ENCODE measurements at places on chromosomes 1 and 21.

DNA sequence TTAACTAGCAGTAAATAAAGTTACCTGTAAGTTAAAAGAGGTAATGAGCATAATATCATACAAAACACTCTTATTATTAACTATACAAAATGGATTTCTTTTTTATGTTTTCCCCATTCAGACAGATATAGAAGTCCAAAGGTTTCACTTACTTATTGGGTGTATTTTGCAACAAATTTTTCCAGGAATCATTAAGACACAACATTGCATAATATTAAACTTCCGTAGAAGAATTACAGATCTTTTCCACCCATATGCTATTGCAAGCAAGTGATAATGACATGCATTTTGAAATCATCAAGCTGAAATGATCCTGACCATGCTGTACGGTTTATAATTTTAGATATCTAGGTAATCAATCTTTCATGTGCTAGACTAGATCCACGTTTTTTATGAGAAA, 957.0 kb downstream of the NCAM2 start:
- no peak for DNase-seq

DNA sequence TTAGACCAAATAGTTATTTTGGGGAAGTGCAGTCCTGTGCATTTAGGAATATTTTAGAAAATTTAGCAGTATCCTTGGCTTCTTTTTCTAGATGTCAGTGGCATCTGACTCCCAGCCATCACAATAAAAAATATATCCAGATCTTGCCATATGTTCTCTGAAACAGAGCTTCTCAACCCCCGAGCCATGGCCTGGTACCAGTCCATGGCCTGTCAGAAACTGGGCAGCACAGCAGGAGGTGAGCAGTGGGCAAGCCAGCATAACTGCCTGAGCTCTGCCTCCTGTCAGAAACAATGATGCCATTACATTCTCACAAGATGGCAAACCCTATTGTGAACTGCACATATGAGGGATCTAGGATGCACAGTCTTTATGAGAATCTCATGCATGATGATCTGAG, 480.0 kb downstream of the LRRIQ3 start:
- DNase-seq = no peak

DNA sequence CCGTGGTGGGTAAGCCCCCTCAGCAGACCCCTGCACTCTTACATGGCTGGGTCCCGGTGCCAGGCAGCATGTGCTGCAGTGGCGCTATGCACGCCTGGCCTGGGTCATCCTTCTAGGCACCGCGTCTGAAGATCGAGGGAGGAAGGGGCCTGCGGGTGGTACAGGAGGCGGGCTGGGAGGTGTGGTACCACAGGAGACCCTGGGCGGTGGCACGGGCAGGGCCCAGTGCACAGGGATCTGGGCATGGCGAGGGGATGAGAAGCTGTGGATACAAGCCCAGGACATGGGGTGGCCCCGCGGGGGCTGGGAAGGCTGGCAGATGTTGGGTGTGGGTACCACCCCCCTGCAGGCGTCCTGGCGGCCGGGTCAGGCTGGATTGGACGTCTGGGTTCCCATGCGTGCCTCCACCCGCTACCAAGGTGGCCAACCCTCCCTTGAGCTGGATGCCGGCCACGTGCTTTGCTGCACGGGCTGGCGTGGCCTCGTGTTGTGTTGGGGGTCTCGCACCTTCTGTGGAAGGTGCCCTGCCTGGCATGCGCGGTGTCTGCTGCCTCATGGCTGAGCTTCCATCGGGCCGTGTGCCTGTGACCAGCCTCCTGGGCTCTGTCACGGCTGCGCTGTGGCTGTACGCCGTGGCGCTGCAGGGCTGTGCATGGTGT, 19.7 kb downstream of the CFAP410 start:
- DNase-seq = no peak

- no peak for DNase-seq
Measured at GRCh38 chr1:198543670-198544260, 3.3 kb upstream of the ATP6V1G3 start.

GRCh38 chr1:221025501-221025900, 146.3 kb downstream of the HLX start:
- no peak for DNase-seq

DNA sequence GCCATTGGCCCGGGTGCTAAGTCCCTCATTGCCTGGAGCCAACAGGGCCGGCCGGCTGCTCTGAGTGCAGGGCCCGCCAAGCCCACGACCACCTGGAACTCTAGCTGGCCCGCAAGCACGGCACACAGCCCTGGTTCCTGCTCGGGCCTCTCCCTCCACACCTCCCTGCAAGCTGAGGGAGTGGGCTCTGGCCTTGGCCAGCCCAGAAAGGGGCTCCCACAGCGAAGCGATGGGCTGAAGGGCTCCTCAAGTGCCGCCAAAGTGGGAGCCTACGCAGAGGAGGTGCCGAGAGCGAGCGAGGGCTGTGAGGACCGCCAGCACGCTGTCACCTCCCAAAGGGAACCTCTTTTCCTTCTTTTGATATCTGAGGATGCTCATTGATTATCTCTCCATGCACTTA, 283.4 kb downstream of the PRDM2 start:
- DNase-seq = no peak

DNA sequence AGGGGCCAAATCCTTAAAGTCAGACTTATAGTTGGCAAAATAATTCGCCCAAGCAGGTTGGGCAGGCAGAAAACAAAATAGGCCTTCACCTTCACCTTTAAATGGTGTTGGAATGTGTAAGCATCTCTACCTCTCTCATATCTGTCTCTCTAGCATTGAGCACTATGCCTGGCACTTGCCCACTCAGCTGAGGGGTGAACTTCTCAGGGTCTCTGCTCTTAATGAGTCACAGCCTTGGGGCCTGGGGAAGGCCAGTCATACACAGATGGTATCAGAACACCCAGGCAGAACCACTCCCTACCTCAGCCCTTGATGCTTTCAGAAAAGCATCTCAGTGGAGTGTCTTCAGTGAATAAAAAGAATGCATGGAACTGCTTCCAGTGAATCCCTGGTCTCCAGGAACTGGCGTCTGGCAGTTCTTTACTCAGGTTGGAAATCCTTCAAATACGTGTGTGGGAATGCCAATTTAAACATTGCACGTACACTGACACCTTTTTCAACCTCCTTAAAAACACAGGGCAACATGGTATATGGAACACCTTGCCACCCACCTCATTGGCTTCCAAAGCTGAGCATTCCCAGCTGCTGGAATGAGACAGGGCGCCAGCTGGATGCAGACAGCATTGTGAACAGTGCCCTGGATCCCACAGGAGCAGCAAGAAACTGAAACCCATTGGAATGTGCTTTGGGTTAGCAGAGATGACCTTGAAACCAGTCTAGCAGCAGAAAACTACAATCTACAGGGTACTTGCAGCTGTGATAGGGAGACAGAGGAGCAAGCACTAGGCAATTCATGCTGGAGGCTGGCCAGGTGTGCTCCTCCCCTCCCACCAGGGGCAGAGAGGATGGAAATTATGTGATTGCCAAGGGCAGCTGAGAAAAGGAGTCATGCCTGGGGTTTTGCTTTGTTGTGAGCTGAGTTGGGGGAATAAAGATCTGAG, 30.0 kb downstream of the ZNF697 start:
- DNase-seq = no peak

- no peak for DNase-seq
Measured at GRCh38 chr1:171206204-171206977, 21.3 kb downstream of the FMO2 start.

DNA sequence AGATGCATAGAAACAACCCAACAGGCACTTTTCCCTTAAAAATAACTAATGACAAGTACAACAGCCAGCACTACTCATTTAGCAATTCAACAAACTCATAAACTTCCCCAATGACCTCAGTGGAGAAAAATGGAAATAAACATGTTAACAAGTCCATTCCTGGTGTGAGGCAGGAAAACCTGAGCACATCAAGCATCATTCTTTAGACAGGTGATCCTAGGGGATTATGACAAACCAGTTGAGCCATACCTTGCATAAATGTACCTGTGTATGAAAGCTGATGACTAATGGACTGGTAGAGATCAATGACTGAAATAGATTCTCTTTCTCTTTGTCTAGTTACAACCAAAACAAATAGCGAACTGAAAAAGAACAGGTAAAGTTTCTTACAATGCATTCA, 7.0 kb downstream of the COL24A1 start:
- no peak for DNase-seq

DNA sequence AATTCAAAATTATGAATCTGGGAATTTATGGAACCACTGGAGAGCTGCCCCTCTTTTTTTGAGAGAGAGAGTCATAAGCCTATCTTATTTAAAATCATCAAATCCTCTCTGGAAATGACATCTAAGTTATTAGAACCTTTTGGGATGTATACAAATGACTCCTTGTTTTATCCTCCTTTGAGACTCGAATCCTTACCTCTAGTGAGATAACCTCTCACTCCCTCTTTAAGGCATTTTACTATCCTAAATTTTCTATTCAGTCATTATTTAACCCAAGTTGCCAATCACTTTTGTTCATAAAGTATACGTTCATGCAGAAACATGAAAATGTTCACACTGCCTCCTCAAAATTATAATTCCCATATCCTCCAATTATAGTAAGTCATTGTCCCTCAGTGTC, 313.6 kb upstream of the C1orf87 start:
- no peak for DNase-seq

- DNase-seq = no peak
Measured at GRCh38 chr21:28282833-28283232, 709.8 kb downstream of the LTN1 start.

- no peak for DNase-seq
Measured at GRCh38 chr1:211356723-211357407, 30.2 kb downstream of the TRAF5 start.

- DNase-seq = no peak
Measured at GRCh38 chr1:22443332-22443731, 8.3 kb upstream of the ZBTB40 start.

DNA sequence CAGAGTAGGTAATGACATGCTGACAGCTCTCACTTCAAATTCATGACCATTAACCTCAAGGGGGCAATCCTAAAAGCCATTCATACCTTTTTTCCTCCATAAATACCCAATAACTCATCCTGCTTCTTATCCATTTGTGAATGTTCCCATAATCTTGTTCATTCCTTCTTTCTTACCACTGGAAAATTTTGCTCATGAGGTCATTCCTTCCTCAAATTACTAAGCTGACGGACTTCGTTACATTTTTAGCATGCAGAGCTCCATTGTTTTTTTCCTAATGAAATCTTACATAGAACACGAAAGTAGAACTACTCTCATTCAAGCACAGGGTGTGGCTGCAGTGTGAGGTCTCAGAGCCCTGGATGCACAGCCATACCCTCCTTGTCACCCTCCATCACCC, 276.5 kb upstream of the DPYD start:
- no peak for DNase-seq

GRCh38 chr1:36304970-36305914, 926 bp upstream of the SH3D21 start:
- no peak for DNase-seq

GRCh38 chr1:115251340-115251748, 86.7 kb downstream of the NGF start:
- DNase-seq = no peak

- no peak for DNase-seq
Measured at GRCh38 chr1:2640626-2641025, 7.8 kb upstream of the MMEL1 start.

DNA sequence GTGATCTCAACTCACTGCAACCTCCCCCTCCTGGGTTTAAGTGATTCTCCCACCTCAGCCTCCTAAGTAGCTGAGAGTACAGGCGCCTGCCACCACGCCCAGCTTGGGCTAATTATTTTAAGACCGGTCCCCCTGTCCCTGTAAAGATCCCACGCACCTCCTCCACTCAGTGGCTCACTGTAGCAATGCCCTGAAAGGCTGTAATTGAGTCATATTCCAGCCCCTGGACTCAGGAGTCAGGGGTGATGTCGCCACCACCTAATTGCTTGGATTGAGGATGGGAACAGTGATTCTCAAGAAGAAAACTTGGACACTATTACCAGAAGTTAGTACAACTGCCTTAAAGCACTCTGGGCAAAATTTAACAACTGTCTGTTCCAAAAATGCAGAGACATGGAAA, 3.1 kb upstream of the EDARADD start:
- no peak for DNase-seq

DNA sequence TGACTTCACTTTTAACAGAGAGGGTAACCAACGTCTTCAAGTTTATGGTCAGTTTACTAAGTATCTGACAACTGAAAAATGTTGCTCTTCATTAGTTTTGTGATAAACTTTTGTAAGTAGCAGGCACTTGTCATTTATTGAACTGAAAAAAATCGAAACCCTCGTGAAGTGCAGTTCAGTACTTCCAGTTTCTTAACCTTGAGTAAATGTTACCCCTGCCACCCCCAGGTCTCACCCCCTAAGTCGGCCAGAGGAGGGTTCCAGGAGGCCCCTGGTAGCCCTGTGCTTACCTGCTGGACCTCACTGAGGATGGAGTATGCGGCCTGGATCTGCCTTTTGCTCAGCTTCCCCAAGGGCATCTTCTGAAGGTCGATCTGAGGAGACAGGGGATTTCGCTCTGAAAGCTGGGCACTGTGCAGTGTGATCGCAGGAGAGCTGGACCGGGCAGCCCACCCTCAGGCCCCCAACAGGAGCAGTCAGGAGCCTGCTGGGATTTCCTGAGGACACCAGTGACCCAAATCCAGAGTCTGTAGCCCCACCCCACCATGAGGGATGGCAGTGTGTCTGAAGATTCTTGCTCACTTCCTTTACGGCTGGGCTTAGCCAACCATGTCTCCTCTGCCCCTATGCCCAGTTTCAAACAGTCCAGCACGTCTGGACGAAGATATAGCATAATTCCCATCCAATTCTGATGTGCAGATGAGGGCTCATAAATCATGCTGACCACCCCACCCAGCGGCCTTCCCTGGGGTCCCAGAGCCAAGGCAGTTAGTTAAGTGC, 37.6 kb downstream of the PARP1 start:
- DNase-seq = no peak

DNA sequence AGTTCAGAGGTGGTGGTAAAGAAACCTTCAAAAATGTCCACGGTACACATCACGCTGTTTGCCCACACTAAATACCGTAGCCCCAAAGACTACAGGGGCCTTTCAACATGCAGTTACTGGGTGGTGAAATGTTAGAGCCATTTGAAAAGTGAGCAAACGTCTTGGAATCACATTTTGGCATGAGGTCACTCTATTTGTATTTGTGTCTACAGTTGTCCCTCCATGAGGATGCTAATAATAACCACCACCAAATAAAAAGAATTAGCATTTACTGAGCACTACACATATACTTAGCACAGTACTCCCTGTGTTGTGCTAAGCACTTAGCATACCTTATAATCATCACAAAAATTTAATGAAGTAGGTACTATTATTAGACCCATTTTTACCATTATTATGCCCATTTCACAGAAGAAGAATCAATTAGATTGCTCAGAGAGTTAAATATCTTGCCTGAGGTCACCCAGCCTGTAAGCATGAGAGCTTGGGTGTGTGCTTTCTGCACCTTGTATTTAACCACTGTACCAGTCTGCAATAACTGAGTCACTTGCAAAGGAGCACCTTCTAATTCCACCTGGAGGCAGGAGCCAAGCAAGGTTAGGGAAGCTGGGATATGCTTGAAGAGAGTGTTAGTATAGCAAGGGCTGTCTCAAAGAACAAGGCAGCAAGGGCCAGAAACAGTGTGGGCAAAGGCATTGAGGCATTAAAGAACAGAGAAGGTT, 57.4 kb downstream of the DNTTIP2 start:
- DNase-seq = no peak

DNA sequence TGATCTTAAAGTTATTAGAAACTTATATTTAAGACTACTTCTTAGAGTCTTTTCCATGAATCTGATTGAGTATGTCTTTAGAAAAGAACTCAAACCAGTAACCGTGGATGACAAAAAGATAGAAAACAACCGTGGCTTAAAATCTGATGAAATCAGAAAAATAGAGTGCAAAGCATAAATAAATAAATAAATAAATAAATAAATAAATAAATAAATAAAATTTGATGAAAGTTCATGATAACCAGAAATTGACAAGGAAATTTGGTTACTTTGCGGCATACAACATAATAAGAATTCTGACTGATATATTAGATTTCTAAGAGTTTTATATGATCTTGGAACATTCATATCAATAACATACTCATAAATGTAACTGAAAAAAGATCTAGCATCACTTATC, 152.1 kb downstream of the AK5 start:
- DNase-seq = no peak
